ENCODE measurements at places on chromosomes 3 and 15.

- DNase-seq = no peak
These were observed 11.5 kb upstream of the SPINK8 start for GRCh38 chr3:48344867-48345507.

DNA sequence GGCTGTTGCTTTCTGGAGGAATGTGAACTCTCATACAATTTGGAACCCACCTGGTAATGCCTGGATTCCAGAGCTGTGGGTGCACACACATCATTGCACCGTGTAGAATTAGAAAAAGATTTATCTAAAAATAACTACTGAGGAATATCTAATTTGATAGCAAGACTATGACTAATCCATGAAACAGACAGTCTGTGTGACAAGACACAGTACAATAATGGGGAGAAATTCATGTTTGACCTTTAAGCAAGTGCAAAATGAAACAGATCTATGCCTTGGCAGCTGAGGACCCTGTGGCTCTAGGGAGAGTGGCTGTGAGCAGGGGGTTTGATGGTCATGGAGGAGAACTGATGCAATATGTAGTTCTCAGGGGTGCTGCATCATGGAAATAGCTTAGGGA lies 7.9 kb upstream of the DOCK3 start:
- no peak for DNase-seq

- no peak for DNase-seq
These were observed 46.2 kb upstream of the VILL start for GRCh38 chr3:37944391-37944842.

DNA sequence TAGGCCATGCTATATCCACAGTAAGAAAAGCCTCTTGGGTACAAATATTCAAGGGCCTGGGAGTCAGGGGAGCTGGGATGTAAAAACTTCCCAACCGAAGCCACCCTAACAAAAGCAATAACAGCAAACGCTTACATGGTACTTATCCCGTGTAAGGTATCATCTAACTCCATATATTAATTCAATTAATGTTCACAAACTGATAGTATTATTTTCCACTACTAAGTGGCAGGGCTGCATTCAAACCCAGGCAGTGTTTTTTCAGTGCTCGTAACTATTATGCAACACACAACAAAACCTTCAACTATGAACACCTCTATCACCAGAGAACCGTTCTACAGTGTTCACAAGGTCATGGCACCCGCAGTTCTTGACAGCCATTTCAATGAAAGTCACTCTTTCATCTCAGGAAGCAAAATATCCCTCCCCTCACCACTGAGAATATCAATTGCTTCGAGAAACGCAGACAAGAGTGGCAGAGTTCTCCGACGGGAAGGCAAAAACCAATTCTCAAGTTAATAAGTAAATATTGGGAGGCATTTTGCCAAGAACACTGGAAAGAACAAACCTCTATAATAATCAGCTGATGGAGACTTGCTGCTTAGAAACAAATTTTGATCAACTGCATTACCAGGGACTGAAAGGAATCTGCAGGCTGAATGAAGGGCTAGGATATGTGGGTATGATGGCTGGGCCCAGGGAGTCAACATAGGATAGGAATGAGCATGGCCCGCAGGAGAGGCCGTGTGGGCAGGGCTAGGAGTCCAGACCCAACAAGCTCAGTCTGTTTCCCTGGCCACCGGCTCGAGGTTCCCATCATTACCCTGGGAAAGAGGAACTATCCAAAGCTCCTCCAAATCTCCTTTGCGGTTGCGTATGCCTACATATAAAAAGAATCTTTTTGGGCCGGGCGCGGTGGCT lies 72.3 kb downstream of the XXYLT1 start:
- no peak for DNase-seq

- no peak for DNase-seq
These were observed 40.4 kb upstream of the RAB6B start for GRCh38 chr3:133935843-133936769.

- no peak for DNase-seq
These were observed 33.0 kb downstream of the SLC28A1 start for GRCh38 chr15:84917452-84917851.

GRCh38 chr3:183430325-183430957 lies 2.0 kb upstream of the MCF2L2 start:
- no peak for DNase-seq

DNA sequence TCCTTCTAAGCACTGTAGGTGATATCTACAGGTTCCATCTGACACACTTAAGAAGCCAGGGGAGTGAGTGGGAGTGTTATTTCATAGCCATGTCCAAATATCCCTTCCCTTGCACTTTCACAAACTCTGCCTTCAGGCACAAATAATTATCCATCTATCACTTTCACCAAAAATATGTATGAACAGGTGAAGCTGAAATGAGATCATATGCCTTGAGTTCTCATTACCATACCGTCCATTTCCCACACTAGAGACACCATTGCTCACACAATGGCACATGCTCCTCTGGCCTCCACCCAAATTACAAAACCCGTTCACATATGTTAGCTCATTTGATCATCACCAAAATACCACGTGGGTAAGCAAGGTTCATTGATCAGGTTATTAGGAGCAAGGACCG lies 151.9 kb upstream of the BNIP2 start:
- no peak for DNase-seq

- DNase-seq = no peak
These were observed 18.0 kb upstream of the CLEC3B start for GRCh38 chr3:45008117-45008516.

DNA sequence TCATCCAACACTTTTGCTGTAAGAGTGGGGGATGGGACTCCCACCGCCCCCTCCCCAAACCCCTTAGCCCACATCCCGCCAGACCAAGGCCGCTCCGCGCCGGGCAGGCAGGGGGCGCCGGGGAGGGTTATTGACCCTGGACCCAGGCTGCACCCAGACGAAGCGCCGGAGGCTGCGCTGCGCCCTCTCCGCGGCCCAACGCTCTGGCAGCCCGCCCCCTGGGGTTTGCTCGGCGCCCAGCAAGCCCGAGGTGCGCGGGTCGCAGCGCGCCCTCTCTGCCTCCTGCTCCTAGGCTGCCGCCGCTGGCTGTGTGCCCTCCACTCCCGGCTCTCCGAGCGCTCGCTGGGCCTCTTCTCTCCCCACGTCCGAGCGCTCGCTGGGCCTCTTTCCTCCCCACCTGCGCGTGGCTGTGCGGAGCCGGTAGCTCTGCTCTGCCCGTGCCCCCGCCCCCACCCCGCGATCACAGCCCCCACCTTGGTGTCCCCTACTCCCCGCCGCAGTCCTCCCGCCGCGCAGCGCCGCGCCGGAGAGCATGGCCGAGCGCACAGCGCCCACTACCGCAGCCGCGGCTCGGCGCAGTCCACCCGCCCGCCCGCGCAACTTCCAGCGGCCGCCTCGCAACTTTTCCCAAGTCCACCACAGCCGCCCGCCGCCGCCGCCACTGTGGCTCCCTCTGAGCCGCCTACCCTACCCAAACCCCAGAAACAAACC lies 1.2 kb downstream of the MECOM start:
- peak; percentile 31 for DNase-seq

DNA sequence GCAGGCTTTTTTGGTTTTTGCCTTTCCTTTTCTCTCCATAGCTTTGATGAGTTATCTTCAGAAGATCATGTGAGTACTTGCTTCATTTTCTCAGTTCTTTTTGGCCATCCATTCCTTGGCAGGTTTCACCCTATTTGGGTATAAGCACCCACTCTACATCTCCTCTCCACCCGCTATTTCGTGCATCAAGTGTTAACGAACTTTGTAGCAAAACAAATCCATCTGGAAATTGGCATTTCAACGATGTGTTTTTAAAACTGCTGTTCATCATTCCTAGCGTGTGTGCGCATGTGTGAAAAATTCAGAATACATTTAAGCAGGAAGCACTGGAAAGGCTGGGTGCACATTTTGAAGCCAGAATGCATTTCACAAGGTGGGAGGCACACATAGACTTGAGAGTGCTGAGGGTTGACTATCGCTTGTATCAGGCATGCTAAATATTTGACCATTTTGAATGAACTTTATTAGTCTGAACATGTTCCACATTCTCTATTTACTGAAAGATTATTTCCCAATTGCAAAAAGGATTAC lies 89.7 kb upstream of the FHIT start:
- DNase-seq = no peak

DNA sequence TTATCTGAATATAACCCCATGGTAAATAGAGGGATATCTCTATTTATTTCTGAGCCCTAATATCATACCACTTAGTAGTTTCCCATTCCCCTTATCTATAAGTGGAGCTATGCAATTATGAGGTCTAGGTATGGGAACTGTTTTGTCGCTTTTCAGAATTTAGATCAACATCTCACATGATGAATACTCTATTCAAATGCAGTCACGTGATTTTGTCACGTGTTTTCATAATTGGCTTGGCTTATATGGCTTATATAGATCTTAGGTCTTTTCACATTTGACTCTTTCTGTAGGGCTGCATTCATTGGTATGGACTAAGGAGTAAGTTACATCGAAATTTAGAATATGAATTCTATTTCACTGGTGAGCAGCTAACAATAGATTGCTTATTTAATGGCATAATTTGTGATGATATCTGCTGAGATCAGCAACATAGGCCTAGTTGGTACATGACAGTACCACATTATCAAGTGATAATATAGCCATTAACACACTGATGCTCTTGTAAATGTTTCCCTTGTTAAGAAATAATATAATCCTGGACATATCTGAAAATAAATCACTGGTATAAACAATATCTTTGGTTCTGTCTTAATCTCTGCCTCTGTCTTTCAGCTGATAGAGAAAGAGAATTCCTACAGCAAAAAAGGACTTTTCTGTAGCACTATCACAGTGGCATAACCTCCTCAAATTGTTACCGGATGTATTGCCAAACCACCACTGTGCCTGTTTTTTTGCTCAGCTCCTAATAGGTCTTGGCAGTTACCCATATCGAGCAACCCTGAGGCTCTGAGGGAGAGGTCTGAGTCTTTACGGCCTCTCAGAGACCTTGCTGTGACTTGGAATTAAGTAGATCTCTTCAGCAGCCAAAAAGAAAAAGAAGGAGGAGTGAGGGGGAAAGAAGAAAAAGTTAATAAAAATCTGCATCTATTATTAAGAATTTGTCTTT lies 357.1 kb downstream of the ZPLD1 start:
- no peak for DNase-seq

GRCh38 chr3:44109771-44110361 lies 131.8 kb upstream of the TOPAZ1 start:
- no peak for DNase-seq

GRCh38 chr3:191531434-191531972 lies 70.5 kb downstream of the PYDC2 start:
- DNase-seq = no peak

DNA sequence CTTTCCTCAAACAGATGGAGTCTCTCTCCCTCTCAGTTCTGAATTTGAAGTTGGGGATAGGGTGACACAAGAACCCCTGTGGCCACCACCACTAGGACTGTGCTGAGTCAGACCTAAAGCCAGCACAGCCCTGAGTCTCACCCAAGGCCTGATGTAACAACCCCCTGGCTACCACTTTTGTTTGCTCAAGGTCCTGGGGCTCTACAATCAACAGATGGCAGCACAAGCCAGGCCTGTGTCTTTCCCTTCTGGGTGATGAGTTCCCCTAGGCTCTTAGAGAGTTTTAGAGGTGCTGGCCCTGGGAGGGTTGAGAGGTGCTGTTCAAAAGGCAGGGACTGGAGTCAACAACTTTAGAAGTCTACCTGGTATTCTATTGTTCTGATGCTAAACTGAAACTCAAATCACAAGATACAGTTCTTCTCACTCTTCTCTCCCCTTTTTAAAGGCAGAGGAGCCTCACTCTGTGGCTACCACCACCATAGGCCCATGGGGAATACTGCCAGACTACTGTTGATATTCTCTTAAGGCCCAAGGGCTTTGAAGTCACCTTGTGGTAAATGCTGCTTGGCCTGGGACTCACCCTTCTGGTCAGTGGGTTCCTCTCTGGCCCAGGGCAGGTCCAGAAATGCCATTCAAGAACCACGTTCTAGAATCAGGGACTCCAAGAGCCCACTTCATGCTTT lies 6.5 kb downstream of the OR5K4 start:
- no peak for DNase-seq

- DNase-seq = no peak
These were observed 23.4 kb downstream of the ARMC8 start for GRCh38 chr3:138210528-138210927.

- no peak for DNase-seq
These were observed 73.2 kb downstream of the CLSTN2 start for GRCh38 chr3:140007911-140008869.
